ENCODE measurements at places on chromosomes 12 and 14.

DNA sequence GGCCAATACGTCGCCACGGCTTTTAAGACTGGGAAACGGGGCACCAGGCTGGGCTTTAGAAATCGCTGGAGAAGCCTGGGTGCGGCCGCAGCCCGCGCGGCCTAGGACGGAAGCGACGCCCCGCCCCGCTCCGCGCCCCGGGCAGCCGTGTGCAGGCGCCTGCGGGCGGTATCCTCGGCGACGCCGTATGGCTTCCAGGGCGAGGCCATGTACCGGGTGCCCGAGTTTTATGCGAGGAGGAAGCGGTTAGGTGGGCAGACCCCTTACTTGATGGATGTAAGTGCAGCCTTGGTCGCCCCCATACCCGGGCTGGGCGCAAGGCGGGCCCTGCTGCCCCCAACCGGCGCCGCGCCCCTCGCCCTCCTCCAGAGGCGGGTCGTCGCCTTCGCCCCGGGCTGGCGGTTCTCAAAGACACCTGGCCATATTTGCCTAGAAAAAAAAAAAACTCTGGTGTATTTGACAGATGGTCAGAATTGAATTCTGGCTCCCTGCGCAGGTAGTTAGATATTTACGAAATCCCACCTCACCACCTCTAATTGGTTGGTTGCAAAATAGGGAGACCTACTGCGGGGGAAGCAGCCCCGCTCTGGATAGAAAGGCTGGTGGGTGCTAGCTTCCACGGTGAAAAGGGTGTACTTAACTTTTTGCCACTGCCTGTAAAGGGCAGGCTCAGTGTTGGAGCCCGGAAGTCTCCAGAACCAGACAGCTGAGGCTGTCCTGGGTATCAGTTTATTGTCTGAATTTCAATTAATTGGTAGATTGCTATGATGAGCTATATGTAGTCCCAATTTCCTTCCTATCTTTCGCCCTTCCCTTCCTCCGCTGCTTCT is at the start of gene PPP1R36:
Gene PPP1R36 (plus strand): TSS at position 171 of the 830 bp plus-strand sequence. CDS start 37 bp downstream, at position 208.
- peak; percentile 71 for DNase-seq

DNA sequence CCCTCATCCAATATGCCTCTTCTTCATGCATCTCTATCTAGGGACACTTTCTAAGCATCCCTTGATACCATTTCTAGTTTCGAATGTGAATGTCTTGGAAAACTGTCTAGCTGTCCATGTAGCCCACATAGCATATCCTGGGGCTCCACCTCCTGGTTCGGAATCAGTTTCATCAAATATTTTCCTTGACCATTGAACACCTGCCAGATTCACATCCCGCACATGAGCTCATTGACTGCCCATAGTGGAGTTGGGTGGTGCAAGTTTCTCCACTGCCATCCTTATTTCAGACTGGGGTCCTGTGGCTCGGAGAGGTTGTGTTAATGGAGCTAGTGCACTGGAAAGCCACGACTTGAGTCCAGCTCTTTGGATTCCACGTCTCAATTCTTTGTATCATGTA is 58.6 kb upstream of the TMEM263 start:
- DNase-seq: peak; percentile 31

DNA sequence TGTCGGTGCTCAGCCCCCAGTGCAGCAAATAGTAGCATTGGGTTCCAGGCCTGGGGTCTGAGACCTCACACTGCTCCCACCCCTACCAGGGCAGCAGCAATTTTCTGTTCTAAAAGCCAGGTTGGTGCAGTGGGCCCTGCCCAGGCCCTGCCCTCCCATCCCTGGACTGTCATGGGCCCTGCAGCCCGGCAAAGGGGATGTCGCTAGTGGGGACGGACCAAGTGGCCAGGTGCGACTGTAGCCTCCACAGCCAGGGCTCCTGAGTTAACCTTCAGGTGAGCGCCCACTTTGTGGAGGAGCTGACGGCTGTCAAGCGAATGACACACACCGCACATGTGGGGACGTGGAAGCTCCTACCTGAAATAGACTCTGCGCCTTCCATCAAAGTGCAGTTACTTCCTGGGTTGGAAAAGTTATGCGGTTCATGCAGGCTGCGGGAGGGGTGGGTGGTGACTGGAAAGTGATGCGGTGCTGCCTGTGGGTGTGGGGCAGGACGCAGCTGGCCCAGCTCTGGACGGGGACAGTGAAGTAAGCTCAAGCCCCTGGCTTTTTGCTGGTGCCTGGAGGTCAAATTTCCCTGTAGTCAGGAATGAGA is 1.5 kb downstream of the INF2 start:
- DNase-seq: no peak

GRCh38 chr14:89899291-89899690 is 55.2 kb downstream of the EFCAB11 start:
- no peak for DNase-seq

GRCh38 chr12:79294590-79294989 is 396.2 kb downstream of the PAWR start:
- no peak for DNase-seq

GRCh38 chr14:105012171-105012985 is 8.5 kb downstream of the CDCA4 start:
- DNase-seq: peak; percentile 72

GRCh38 chr12:118311666-118312065 is 61.0 kb downstream of the TAOK3 start:
- no peak for DNase-seq

GRCh38 chr12:62862259-62862881 is 72.6 kb downstream of the PPM1H start:
- no peak for DNase-seq

- no peak for DNase-seq
Measured at GRCh38 chr12:80761838-80762237, 45.1 kb downstream of the MYF5 start.

DNA sequence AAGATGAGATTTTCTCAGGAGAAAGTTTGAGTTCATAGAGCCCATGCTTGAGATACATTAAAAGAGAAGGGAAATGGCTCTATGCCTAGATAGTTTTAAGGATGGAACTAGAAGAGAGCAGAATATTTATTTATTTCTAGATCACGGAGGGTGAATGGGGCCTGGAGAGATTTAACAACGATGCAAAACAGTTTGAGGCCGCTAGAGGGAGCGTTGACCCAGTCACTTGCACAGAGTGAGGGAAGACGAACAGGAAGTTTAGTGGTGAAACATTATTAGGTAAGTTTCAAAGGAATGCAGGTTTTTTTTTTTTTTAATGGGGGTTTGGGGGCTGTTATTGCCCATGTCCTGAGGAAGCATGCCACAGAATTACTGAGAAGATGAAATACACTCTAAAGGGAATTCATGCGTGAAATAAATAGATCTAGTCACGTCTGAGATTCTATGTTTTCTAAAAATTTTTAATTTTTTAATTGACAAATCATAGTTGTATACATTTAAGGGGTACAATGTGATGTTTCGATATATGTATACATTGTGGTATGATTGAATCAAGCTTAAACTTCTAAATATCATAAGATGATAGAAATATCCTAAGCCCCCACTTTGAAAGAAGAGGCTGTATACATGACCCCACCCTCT is 14.8 kb upstream of the PPP1R1A start:
- DNase-seq: peak; percentile 62

- DNase-seq: no peak
Measured at GRCh38 chr14:54478636-54479215, 10.1 kb downstream of the GMFB start.
